Bronchial epithelial cell (primary cell): ENCODE measurements at places on chromosomes 4 and X. TPM values are rescaled to one million over a fixed set of nuclear protein-coding genes. Genes with fewer than 3 reads are reported as not detected.

The RNF128 gene
- total RNA-seq, result 21.0 and 32.1 TPM in 2 replicates

The ZAR1 gene
- under 0.01 TPM in 1 of 2 replicates, not detected in the other for total RNA-seq

The THOC2 gene
- 61.7 and 63.7 TPM in 2 replicates for total RNA-seq

The DCAF8L2 gene
- total RNA-seq, result not detected in 2 replicates

The NONO gene
- total RNA-seq, result 237 and 365 TPM in 2 replicates

- DNase-seq, result no peak
Observed at GRCh38 chr4:176799653-176800052, 6.9 kb upstream of the VEGFC start.

DNA sequence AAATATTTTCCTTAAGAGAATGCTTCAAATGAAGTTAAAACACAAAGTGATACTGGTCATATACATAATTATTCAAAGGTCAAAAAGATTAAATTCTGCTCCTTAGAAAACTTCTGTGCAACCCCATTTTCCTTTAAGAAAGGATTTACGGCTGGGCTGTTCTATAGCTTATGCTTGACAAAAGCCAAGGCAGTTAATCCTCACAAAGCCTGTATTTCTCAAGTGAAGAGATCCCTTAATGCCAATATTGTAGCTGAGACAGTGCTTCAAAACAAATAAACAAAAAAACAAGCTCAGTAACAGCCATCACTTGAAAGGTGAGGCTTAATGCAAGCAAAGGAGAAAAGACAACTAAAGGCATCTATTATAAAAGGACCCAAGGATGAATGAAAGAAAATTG, 42.5 kb downstream of the BTC start:
- no peak for DNase-seq

- peak; percentile 74 for DNase-seq
Observed at GRCh38 chrX:26915064-26915463, 548.1 kb downstream of the PPP4R3C start.

GRCh38 chr4:122456231-122457116, at the start of gene IL2:
TSS of gene IL2 (minus strand) at chr4:122456725. CDS start at chr4:122456440, 285 bp downstream.
- no peak for DNase-seq

DNA sequence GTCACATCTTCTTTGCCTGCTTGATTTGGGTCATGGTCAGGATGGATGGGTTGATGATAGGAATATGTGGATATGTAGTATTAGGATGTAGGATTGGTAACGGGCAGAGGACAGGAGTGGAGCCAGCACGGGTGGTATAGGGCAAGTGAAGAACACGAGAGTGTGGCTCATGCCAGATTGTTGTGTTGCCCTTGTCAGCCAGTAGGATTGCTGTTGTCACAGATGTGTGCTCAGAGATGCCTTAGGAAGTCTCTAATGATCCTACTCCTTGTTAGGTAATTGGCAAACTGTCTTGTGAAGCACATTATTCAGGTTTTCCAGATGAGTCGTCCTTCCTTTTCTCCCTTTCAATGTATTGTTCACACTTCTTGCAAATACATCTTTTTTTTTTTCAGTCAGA, 5.5 kb downstream of the ATP10D start:
- DNase-seq, result peak; percentile 79

DNA sequence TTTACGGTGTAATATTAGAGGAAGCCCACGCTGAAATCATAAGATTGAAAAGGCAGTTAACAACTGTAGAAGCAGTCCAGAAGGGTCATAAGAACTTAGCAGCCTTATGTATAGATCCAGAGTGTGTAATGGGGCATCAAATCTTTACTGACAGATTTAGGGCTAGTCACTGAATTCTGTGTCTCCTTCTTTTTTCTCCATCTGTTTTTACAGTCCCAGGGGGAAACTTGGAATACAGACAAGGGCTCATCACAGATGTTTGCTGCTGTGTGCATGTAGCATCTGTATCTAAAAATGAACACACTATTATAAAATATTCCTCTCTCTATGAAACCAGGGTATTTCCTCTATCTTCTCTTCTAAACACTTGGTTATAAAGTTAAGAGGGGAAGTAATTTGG, 43.9 kb downstream of the CYSLTR1 start:
- DNase-seq, result no peak

DNA sequence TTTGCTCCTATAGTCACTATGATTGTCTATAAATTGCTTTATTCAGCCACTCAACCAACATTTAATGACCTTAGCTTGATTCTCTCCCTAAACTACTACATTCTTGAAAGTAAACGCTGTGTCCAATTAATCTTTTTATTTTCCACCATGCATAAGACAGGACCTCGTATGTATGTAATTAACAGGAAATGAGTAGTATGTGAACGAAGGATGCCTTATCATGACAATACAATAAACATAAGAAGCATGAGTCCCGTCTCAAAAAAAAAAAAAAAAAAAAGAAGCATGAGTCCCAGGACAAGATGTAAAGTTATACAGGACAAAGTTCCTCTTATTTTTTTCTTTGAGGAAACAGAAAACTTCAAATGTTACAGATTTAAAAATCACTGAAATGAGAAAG, 92.5 kb downstream of the PPP3CA start:
- no peak for DNase-seq

DNA sequence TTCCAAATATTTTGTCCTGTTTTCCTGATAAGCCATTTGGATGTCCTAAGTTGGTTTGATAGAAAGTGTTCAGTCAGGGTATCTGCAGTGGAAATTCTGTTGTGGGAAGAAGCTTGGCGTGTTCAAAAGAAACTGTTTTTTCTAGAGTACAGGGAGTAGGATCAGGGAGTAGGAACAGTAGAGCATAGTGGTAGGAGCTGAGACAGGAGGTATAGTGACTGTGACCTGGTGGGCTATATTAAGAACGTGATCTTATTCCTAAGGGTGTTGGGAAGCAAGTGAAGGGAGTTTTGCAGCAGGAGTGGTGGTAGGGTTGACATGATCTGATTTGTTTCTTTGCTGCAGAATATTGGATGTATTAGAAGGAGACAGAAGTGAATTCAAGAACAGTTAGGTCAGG, 348.2 kb downstream of the BMPR1B start:
- DNase-seq, result no peak

GRCh38 chr4:89556601-89557305, 249.2 kb upstream of the GPRIN3 start:
- DNase-seq, result peak; percentile 28

GRCh38 chr4:164874789-164875188, 2.2 kb upstream of the APELA start:
- DNase-seq, result no peak

DNA sequence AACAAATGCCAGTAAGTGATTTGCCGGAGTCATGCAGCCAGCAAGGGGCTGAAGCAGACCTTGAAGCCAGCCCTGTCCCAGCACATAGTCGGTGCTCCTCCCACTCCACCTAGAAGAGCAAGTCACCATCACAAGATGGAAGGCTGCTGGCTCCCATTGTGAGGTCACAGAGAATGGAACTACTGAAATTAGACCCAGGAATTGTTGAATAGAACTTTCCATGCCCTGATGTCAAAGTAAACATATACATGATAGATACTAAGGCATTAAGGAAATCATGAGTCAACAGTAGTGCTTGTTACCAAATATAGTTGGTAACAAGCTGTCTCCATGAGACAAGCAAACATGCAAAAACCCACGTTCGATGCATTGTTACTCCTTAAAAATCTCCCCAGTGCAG, 177.1 kb upstream of the MID1 start:
- DNase-seq, result peak; percentile 86

DNA sequence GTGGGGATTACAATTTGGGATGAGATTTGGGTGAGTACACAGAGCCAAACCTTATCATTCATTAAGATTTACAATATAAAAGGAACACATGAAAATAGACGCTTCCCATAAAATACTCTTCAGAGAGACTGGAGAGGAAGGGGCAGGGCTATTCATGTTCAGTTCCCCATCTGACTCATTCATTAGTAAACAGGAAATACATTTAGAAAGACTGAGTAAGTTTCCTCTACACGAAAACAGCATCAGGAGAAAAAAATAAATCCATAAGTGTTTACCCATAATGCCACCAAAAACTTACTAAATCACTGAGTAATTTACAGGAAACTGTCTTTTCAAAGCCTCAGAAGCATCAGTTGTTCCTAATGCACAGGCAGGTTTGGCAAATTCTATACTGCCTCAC, 255.4 kb upstream of the CXorf51A start:
- peak; percentile 63 for DNase-seq

DNA sequence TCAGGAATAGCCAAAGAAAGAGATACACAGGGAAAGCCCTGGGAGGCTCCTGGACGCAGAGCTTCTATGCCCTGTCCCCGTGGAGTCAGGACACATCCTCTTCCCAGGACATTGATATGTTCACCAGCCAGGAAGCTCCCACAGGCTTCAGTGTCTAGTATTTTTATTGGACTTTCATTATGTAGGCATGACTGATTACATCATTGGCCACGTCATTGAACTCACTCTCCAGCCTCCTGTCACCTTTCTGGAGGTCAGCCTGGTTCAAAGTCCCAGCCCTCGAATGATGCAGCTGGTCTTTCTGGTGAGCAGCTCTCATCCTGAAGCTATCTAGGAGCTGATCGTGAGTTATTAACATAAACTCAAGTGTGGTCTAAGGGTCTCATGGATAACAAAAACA, 104.1 kb downstream of the CPEB2 start:
- DNase-seq, result no peak

DNA sequence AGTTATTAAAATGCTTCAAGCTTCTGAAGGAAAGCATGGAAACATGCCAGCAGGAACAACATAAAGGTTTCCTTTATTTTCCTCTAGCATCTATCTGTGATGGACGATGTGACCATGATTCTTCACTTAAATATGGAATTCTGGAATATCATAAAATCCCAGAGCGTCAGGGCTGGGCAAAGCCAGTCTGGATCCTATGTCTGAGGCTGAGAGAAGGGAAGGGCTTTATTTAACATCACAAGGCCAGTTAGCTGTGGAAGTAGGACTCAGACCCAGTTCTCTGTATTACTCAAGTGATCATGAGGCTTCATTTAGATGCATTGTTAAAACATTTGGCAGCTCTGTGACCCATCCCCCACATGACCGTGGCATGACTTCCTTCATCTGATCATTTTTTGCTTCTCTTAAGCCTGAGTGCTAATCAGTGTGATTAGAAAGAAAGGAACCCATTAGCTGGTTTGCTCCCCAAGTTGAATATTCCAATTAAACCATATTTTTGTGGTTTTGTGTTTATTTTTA, 40.9 kb upstream of the EOLA2 start:
- DNase-seq, result no peak

DNA sequence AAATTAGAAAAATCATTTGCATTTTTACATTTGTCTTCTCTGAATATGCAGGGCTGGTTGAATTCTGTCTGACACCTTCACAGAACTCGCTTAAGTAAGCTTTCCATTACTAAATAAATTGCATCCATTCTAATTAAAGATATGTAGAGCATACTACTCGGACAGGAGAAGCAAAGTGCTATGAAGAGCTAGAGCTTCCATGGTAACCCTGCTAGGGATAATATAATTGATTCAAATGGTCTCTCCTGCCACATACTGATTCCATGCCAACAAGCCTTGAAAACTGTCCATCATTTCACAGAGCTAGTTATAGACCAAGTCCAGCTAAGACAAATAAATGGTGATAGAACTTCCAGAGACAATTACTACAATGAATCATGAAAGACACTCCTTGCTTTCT, 571.5 kb downstream of the KCNIP4 start:
- no peak for DNase-seq

DNA sequence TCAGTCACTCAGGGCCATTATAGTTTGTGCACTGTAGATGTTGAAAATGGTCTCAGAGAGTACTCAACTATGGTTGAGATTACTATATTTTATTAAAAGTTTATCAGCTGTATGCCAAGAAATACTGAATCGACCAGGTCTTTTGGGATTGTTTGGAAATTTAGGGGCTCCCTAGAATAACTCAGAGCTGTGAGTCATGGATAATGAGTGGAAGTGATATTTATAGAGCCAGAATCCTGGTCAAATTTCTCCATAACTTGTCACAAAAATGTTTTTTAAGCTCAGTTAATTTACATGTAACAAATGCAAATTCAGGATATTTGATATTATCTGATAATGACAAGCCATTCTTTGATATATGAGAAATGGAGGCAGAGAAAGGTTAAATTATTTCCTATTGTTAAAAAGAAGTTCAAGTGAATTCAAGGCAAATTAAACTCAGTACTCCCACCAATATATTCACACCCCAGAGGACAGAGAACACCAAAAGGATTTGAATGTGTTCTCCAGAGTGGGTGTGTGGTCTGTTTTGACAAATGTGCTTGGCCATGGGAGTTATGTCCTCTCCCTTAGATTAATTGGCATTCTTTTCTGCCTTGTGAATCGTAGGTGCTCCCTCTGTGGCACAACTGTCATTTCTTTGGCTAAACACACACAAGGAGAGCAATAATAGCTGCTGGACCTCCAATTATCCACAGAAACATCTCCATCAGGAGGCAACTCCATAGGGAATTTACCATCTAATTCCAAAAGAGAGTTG, 37.7 kb downstream of the ARHGAP24 start:
- DNase-seq, result no peak

DNA sequence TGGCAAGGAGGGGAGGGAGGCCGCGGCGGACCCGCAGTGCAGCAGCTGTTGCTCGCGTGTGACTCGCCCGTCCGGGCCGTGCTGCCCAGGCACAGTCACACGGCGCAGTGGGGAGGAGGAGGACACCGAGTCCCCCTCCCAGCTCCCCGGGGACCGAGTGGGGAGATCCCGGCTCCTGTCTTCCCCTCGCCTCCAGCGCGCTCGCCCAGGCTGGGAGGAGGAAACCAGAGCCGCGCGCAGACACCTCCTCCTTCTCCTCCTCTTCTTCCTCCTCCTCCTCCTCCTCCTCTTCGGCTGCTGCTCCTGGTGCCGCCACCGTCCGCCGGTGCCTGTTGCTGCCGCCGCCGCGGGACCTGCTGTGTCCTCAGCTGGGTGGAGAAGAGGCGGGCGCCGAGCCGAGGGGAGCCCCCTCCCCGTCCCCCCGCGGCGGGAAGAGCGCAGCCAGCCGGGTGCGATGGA, at the start of gene TBC1D1:
TSS of gene TBC1D1 (plus strand) at position 284 of the 459 bp plus-strand sequence. CDS start 11,012 bp downstream, outside the sequence.
- no peak for DNase-seq

DNA sequence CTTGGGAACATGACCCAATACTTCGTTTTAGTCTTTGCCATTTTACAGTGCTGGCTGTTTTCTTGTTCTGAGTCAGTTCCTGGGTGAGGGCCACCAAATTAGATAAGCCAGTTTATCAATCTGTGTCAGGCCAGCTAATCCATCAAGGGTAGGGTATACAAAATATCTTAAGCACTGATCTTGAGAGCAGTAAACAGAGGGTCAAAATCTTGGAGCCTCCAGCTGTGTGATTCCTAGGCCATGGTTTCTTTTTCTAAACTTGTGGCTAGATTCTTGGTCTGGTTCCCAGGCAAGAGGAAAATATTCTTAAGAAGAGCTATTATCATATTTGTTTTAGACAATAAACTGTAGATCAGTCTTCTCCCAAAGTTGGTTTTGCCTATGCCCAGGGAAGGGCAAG, 1396.6 kb upstream of the PABPC4L start:
- no peak for DNase-seq

- DNase-seq, result peak; percentile 25
Observed at GRCh38 chr4:90030953-90031352, 96.2 kb upstream of the CCSER1 start.
